HFFc6 (cell line): ENCODE measurements at places on chromosomes 7 and 10. TPM values are rescaled to one million over a fixed set of nuclear protein-coding genes. Genes with fewer than 3 reads are reported as not detected.

GRCh38 chr7:47492716-47493325, 89.1 kb downstream of the TNS3 start:
- no peak for DNase-seq

GRCh38 chr10:73908853-73909539, 1.9 kb upstream of the PLAU start:
- DNase-seq: peak; percentile 99

DNA sequence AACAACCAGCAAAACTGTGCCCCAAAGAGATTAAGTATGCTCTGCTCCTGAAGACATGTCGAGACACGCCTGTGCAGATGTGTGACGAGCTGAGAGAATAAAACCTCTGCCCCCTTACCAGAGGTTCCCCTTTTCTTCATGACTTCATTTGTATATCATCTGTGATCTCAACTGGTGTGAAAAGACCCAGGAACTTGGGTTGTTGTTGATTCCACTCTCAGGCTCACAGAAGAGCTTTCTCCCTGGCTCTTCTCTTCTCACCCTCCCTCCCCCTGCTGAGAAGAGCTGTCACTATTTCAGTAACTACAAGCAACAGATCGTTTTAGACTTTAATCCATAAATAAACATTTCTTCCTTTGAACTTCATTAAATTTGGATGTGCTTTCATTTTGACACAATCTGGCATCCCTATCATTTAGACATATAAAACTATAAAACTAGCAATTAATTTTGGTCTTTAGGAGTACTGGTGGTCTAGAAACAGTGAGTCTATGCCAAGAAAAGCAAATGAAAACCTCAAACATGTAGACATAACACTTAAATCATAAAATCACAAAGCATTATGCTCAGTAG, 179.3 kb upstream of the FZD8 start:
- DNase-seq: no peak

GRCh38 chr10:71264345-71265200, 52.2 kb downstream of the UNC5B start:
- no peak for DNase-seq

DNA sequence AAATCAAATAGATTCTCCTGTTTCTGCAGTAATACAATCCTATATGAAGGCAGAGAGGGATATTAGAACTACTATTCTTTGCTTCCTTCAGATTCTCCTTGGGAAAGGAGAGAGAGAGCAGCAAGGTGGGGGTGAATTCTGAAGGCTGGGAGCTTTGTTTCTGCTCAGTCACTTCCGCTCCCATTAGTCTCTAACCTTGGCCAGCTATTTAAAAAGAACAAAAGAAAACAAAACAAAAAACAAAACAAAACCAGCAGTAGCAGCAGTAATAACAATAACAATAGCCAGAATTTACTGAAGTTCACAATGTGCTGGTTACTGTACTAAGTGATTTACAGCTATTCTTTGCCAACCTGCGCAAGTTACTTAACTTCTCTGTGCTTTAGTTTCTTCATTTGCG, 9.9 kb downstream of the GPR85 start:
- DNase-seq: no peak

DNA sequence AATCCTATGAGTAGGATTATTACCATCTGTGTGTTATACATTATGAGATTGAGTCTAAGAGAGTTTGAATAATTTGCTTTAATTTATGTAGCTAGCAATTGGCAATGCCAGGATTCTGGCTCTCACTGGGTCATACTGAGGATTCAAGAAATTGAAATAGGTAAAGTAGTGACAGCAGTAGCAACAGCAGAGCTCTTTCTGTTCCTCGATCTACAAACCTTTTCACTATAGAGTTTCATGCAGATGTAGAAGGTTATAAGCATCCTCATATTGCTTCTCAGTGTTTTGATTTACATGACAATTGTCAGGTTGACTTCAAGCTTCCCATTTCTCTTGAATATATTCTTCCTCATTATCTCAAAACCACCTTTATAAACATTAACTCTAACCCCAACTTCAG, 294.1 kb upstream of the CSTF2T start:
- DNase-seq: no peak

The HABP2 gene
- total RNA-seq: not detected in 3 replicates
